WTC11 (cell line): ENCODE measurements at places on chromosomes 2 and 18. TPM values are rescaled to one million over a fixed set of nuclear protein-coding genes. Genes with fewer than 3 reads are reported as not detected.

Gene RUFY4
- 0.31 to 0.64 TPM (median 0.57 TPM) in 3 replicates for total RNA-seq

Gene CCNYL1
- total RNA-seq: 26.6 to 31.6 TPM (median 28.1 TPM) in 3 replicates

Gene DPYSL5
- 7.6 to 12.1 TPM (median 9.2 TPM) in 3 replicates for total RNA-seq

Gene CCDC121
- total RNA-seq: 1.9 to 2.9 TPM (median 2.0 TPM) in 3 replicates

DNA sequence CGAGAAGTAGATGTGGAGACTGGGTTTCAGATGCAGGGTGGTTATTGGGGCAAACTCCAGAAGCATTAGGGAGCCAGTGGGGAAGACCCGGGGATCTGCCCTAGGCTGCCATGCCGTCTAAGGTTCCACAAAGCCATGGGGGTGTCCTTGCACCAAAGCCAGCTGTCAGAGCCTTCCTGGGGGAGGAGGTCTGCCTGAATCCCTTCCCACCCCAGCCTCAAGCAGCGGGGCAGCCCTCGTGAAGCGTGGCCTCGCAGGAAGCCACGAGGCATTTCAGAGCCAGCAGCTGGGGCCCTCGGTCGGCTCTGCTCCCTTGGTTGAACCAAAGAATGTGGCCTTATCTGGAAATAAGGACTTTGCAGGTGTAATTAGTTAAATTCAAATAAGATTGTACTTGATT, 51.2 kb upstream of the UBE2F start:
- no peak for DNase-seq

GRCh38 chr18:64714086-64714485, 565.2 kb upstream of the LINC00305 start:
- DNase-seq: no peak

DNA sequence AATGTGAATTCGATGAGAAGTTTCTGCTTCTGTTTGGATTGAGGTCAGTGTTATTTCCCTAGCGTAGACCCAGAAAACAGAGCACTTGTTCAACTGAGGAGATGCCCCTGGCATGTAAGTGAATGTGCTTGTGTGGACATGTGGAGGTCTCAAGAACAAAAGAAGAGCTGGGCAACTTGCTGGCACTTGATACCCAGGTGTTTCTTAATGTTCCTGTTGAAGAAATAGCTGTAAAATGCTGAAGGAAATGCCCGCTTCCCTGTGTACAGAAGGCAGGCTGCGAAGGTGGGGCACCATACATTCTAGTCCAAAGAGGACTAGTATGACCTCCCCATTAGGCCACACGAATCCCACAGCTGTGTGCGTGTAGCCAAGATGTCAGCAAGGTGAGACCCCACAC, 9.8 kb upstream of the LBH start:
- no peak for DNase-seq

GRCh38 chr2:239318790-239319661, 81.8 kb downstream of the HDAC4 start:
- no peak for DNase-seq

DNA sequence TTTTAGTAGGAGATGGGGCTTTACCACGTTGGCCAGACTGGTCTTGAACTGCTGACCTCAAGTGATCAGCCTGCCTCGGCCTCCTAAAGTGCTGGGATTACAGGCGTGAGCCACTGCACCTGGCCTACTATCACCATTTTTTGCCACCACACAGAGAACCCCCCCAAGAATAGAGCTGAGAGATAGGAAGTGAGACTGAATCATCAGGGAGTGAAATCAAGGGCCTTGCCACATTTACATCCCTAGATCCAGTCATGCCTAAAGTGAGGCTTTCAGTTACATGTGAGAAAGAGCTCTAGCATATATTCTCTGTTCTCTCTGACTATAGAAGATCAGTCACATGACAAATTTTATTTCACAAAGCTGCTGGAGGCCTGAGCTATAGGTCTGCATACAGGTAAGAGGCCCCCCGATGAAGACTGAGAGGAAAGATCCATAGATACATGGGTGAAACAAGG, 28.0 kb upstream of the KCMF1 start:
- DNase-seq: no peak

- no peak for DNase-seq
These were observed 129.5 kb downstream of the PAX3 start for GRCh38 chr2:222169346-222169745.
